Activated naive CD4-positive, alpha-beta T cell (primary cell): ENCODE measurements at places on chromosomes 5 and 9.

- DNase-seq, result no peak
These were observed 323.8 kb downstream of the TMEM167A start for GRCh38 chr5:82753374-82753773.

DNA sequence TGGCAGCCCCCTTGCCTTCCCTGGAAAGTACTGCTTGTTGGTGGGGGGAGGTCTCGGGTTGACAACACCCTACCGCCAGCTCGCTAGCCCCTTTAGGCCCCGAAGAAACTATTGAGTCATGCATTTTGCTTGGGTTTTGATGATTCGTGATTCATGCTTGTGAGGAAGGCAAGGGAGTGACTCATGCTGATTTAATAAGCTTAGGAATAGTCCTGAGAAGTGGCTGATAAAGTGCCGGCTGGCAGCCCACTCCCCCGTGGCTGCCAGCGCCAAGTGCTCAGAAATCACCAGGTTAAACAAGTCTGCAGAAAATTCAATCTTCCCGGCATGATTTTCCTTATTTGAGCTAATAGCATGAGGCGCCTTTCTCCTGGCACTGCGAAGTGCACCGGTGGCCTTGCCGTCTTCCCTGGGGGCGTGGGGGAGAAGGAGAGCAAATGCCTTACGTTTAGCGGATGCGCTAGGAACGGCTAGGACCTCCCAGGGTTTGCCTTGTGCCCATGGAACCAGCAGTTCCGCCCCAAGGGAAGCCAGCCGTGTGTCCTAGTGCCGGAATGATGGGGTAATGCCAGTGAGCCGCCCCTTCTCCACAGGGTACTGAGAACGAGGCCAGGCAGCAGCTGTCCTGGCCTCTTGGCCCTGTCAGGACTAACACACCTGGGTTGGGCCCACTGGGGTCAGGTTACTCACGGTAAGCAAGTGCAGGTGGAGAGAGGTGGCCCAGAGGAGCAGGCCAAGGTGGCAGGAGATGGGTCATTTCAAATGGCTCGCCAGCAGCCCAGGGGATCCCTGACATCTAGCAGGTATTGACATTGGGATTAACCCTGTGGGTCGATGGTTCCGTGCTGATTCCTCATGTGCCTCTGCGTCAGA, 151.9 kb downstream of the MACROH2A1 start:
- DNase-seq, result no peak

DNA sequence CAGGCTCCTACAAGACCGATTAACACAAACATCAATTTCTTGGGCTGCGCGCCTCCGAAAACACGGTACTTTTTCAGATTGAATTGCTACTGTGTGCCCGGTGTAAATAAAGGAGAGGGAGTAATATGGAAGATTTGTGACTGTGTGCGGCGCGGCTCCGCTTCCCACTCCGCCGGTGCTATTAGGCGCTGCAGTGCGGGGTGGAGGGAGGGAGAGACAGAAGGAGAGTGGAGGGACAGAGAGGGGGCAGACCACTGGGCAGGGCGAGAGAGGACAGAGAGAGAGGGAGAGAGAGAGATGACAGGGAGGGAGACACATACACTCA, 24.7 kb upstream of the RNU6ATAC start:
- DNase-seq, result no peak

GRCh38 chr9:81627481-81627880, 61.9 kb downstream of the TLE1 start:
- DNase-seq, result no peak

GRCh38 chr9:97698865-97699264, 1.7 kb upstream of the XPA start:
- no peak for DNase-seq

- no peak for DNase-seq
These were observed 185.6 kb downstream of the DMAC1 start for GRCh38 chr9:7613931-7614330.

- DNase-seq, result no peak
These were observed 33.6 kb downstream of the TMOD1 start for GRCh38 chr9:97534961-97535594.

- no peak for DNase-seq
These were observed 615.1 kb upstream of the SGCD start for GRCh38 chr5:155711882-155712281.

- DNase-seq, result no peak
These were observed 14.6 kb downstream of the KIF4B start for GRCh38 chr5:155027993-155028629.

GRCh38 chr9:27671636-27672035, 98.4 kb upstream of the C9orf72 start:
- no peak for DNase-seq

DNA sequence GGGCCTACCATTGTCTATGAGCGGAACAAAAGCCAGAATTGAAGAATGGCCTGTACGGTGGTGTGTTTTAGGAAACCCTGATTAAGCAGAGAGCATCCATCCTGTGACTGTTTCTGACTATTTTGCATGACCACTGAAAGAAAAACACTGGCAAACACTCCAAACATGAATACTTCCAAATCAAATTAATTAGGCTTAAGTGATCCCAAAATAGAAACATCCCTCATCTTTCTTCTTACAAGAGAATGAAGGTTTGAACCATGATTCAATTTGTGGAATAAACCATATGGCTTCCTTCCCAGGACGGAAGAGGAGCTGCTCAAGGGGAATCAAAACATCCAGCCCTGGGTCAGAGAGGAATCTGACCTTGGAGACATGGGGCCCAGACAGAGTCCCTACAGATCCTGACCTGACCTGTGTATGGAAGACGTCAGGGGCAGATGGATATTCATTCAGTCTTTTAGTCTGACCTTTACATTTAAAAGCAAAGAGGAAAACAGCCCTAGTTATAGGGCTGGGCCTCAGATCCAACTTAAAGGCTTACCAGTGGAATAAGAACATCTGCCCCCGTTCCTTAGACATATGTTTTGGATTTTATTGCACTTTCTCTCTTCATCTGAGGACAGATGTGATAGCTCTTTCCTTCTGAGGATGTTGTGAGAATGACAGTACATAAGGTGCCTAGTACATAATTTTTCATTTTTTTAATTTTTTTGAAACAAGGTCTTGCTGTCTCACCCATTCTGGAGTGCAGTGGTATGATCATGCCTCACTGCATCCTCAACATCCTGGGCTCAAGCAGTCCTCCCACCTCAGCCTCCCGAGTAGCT, 17.6 kb upstream of the RECK start:
- DNase-seq, result no peak

DNA sequence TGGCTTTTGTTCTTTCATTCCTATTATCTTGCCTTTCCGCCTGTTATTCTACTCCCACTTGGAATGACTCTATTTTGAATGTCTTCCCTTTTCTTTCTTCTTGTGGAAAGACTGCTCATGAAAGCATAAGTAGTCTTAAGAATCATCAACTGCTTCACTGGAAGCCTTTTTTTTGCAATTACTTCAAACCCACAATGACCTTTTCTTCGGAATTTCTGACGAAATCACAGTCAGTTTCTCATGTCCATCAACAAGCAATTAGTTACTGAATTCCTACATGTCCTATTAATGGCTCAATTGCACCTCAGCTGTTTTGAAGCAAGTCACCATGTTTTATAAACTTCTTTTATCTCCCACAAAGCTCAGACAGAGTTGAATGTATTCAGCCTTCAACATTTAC, 196.2 kb downstream of the TARS1 start:
- no peak for DNase-seq

DNA sequence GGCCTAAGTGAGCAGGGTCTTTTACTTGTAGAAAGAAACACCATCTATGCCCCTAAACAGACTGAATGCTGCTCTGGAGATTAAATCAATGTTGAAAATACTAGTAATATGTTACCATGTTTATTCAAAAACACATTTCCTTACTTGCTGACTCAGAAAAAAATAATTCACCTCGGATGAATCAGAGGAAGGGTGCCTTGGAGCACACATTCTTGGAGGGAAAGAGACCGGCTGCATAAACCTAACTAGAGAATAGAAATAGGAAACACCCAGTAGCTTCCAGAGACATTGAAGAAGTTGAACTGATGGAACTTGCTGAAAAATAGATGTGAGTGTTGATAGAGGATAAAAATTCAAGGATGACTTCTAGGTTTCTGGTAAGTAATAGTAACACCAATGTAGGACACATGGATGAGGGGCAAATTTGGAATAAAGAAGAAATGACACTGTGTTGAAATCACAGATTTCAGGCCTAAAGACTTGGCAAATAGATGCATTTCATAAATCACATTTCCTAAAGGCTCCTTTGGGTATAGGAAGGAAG, 76.9 kb upstream of the MINAR2 start:
- DNase-seq, result no peak

GRCh38 chr5:26847041-26847736, 191.2 kb downstream of the CDH9 start:
- no peak for DNase-seq

GRCh38 chr5:178232124-178232919, at the start of gene PHYKPL:
TSS of gene PHYKPL (minus strand) at chr5:178232802. CDS start at chr5:178232550, 252 bp downstream.
- peak; percentile 74 for DNase-seq

GRCh38 chr9:123121457-123121856, 88.0 kb downstream of the GPR21 start:
- no peak for DNase-seq

DNA sequence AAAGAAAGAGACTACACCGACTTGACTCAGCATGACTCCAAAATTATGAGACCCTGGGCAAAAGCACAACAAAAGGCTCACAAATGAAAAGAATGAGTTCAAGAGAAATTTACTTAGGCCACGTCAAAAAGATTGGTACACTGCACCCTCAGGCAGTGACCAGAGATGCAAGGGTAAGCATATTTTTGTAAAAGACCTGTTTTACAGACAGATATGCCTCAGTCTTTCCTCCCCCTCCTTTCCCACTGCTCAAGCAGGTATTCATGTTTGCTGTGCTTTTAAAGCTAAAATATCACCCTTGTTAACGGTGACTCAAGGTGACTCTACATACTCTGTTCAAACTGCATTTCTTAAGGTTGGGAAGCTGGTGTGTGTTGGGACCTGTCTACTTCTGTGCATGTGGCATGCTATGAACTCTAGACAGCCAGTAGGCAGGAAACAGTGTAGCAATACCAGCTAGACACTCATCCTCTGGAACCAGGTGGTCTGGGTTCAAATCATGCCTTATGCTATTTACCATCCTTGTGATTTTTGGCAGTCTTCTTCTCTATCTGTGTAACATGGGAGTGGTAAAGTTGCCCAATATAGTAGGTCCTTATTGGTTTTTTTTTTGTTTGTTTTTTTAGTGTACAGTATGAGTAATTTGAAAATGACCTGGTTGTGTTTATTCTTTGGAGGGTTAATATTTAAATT, 98.7 kb downstream of the TLE4 start:
- no peak for DNase-seq
